ENCODE measurements at places on chromosomes 7 and 10.

DNA sequence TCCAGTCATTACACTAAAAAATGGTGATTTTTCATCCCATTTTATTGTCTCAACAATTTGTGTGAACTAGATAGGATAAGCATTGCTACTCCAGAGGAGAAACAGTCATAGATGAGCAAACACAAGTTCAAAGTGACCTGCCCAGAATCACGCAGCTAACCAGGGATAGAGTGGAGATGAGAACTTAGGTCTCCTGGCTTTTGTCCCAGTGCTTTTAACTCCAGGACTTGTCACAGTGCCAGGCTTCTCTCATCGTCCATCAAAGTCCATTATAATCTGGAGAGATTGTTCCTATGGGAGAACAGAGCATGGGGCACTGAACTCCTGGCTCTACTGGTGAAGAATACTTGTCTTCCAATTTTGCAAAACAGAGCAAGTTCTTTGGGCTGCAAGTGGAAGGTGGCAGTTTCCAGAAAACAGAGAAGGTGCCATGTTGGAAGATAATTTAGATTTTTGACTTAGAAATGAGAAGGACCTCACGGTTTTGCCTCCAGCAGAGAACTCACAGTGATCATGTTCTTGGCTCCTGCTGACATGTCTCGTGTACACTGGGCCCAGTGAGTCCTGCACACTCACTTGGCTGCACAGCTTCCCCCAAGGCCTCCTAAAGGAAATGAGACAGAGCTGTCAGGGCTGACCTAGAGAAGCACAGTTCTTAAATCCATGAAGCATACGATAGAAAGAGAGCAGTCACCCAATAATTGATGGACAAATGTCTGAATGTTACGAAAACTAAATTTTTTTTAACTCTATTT, 322.9 kb upstream of the NRP1 start:
- DNase-seq: no peak

GRCh38 chr7:130831817-130832481, 97.9 kb upstream of the KLF14 start:
- peak; percentile 25 for DNase-seq

- DNase-seq: no peak
Observed at GRCh38 chr10:63477927-63478326, 12.2 kb upstream of the JMJD1C start.

- DNase-seq: no peak
Observed at GRCh38 chr10:75928231-75928630, 496.8 kb downstream of the LRMDA start.

- DNase-seq: no peak
Observed at GRCh38 chr7:142939226-142939910, at the start of gene LLCFC1. Gene LLCFC1, plus strand, starts transcription at chr7:142939484. Its CDS starts 138 bp downstream, at chr7:142939622.

- no peak for DNase-seq
Observed at GRCh38 chr7:140501966-140502365, 22.7 kb upstream of the MKRN1 start.

GRCh38 chr7:45278763-45279398, 121.3 kb downstream of the RAMP3 start:
- no peak for DNase-seq

- DNase-seq: no peak
Observed at GRCh38 chr7:105792488-105793370, 83.7 kb downstream of the ATXN7L1 start.

GRCh38 chr7:106522696-106523095, 138.3 kb downstream of the CCDC71L start:
- no peak for DNase-seq

- no peak for DNase-seq
Observed at GRCh38 chr10:126166797-126167196, 221.5 kb downstream of the ADAM12 start.

DNA sequence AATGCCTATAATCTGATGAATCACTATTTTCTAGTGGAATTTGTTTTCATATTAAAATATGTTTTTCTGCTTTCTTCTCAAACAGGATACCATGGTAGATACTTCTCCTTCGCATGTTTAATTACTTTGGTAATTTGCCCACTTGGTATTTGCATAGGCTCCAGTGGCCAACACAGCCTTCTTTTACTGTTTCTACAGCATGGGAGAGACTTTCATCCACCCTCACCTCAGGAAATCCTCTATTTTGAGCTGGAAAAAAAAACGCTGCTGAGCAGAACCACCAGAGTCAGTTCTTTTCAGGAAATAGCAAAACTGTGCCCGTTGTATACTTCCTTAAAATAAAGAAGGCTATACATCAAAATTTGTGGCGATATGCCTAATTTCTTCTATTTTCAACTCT, 213.3 kb downstream of the MDFIC start:
- no peak for DNase-seq

DNA sequence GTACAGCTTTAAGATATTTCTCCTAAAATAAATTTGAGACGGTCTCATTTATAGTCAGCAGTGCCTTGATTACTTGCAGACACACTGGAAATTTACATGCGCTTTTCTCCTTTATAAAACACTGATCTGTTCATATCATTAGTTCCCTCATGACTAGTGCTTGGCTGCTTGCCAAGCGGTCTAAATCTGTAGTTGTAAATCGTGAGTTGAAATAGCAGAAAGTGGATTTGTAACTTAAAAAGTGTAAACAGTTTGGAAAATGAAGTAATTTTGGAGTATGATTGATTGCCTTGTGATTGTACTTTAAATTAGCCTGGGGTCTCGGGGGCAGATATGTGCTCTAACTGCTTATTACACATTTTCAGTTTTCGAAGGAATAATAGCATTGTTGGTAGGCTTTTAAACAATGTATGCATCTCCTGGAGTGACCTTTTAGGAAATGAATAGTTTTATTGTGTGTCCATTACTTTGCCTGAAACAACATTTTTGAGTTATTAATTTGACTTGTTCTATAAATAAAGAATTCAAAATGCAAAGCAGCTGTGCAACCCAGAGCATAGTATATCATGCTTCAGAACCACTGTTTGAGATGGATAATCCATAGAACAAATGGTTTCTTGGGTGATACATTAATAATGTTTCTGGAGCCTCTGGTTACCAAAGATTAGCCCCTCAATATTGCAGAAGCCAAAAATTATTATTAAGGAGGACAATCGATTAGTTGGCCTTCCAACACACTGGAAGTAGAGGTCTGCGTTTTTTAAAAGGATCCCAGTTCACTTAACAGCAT, 73.3 kb downstream of the ARID5B start:
- DNase-seq: no peak

GRCh38 chr10:119737039-119737663, 11.3 kb downstream of the INPP5F start:
- DNase-seq: no peak

DNA sequence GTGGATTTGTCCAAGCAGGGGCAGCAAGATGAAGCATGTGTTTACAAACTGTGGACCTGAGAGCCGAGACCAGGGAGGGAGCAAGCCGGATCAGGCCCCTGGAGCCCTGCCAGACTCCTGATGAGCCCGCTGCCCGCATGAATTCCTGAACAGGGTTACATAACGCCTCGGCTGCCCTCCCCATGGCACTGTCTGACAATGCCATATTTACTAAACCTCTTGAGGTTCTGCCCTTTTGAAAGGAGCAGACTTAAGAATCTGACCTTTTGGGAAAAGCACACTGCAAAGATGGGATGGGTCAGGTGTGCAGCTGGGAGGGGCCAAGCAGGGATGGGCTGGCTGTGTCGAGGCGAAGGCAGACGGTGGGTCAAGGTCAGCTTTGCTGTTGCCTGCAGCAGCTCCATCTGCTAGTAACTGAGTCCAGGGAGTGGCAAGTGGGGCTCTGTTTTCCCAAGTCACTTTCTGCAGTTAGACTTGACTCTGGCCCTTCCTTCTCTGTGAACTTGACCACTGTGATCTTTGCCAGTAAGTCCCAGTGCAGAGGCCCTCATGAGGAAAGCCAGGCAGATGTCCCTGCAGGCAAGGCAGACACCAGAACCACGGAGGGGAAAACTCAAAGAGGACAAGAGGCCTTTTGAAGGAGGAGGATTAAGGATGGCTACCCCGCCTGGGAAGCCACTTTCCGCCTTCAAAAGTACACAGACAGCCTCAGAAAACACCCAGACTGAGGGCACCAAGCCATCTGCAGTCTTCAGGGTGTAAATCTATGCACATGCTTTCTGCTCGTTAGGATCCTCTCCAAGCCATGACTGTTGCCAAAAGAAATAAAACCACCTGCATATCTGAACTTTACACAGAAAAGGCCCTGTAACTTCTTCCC, 175.8 kb downstream of the TNS3 start:
- DNase-seq: no peak

GRCh38 chr7:131723926-131724325, 167.5 kb upstream of the PODXL start:
- no peak for DNase-seq

DNA sequence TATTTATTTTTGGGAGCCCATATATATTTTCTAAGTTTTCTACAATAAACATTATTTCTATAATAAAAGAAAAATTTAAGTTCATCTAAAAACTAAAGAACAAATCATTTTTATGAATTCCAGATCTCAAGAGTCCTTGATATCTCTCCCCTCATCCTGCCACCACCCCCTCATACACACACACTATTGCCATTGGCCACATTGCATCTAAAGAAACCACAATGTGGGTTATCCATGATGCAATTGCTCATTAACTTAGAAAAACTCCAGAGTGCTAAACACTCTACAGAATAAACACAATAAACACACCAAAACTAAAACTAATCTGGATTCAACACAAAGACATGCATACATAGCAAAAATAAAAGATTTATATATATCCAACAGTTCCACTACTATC, 37.8 kb downstream of the FAM13C start:
- no peak for DNase-seq

- no peak for DNase-seq
Observed at GRCh38 chr7:111424768-111425167, 137.5 kb downstream of the IMMP2L start.

DNA sequence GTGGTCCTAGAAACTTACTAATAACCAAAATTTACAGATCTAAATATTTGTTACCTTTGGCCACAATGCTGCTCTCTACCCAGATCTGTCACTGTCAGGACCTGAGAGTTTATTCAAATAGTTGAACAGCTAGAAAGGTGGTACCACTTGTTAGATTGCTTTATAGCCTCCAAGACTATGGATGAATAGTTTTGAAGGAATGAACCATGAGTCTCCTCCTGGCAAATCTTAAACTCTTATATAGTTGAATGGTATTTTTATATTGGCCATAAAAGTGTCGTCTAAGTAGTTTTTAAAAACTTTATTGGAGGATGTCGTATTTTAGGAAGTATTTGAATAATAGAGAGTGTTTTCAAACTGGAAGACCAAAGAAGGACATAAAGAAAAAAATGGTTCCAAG, 178.7 kb downstream of the AHR start:
- DNase-seq: no peak

DNA sequence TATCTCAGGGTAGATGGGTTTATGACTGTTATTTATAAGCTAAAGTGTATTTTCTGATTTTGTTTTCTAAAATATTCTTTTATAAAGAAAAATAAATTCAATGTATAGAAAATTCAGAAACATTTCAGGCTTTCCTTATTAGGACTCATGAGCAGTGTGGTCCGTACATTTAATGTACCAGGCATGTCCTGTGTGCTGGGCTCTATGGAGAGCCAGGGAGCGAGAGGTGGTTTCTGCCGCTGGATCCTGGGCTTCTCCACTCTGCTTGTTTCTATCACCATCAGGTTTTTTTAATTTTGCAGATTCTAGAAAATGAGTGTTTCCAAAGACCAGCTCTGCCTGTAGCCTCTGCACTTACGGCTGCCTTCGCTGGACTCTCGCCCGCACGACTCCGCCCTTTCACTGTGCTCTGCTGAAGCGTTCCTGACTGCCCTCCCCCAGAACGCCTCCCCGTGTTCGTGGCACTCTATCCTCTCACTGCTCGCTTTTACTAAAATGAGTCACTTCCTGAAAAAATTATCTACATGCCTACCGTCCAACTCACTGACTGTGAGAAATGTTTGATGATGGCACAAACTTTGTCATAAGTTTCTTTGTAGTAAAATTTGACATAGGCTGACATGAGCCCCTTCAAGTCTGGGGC, 188.5 kb downstream of the ZMYND11 start:
- DNase-seq: peak; percentile 59

GRCh38 chr7:107596881-107597581, 17.0 kb downstream of the BCAP29 start:
- no peak for DNase-seq

GRCh38 chr7:31776616-31777015, 89.6 kb downstream of the PPP1R17 start:
- no peak for DNase-seq

DNA sequence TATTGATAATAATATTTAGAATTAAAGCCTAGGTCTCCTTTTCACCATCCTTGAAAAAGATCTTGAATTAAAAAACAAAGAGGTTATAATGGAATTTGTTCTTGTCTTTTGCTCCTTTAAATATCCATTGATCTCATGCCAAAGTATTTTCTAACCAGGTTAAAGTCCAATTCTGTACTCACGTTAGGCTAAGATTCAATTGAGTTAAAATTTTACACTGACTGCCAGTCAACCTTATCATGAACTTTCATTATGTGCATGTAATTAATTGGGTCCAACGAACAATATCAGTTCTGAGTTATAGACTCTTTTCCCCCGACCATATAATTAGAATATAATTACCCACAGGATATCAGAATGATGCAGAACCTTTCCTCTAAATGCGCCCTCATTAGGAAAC, 266.6 kb downstream of the DGKB start:
- DNase-seq: no peak

GRCh38 chr10:15821046-15821683, 39.1 kb downstream of the MINDY3 start:
- no peak for DNase-seq

- DNase-seq: no peak
Observed at GRCh38 chr10:116538456-116538855, 7.3 kb upstream of the PNLIP start.

DNA sequence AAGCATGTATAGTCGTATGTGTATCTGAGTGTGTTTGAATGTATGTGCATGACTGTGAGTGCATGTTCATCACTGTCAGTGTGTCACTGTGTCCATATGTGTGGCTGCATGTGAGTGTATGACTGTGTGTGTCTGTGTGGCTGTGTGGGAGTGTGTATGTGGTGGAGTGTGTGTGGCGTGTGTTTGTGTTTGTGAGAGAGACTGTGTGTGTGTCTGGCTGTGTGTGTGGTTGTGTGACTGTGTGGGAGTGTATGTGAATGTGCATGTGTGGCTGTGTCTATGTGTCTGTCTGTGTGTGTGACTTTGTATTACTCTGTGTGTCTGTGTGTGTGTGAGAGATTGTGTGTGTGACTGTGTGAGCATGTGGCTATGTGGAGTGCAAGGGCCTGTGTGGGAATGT, 502.4 kb downstream of the DNAJB6 start:
- no peak for DNase-seq

DNA sequence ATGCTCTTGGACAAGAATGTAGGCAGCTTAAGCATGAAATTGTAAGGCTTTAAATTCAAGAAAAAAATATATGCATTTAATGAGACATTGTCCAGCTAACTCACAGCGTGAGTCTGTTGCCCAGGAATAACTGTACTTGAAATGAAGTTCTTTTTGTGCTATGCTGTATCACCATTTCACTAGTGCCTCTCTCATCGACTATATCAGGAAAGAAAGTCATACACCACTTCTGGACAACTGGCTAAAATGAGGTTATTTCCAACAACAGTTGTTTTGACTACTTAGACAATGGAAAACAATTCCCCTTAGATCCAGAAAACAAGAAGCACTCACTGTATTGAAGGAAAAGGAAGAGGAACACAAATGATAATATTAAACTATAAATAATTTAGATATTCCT, 251.8 kb downstream of the CRPPA start:
- no peak for DNase-seq

Data from CD4-positive, alpha-beta T cell treated with Interleukin-15 for 4 hours (primary cell).